ENCODE measurements at places on chromosomes 7 and 10.

DNA sequence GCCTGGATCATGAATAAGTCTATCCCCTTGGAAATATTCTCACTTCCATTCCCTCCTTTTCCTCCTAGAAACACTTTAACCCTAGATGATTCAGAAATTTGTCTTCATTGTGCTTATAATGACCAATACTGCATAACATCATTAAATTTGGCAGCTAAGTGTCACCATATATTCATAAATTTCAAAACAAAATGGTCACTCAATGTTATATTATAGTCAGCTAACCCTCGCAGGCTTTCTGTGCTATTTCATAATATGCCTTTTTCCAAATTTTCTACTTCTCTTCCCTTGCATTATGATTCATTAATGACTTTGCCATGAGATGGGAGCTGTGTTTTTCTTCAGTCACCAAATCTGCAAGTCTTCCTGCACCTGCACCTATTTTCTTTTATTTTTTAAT lies 308.3 kb upstream of the AKR1E2 start:
- no peak for DNase-seq

- DNase-seq, result no peak
Observed at GRCh38 chr7:28165261-28165660, 15.3 kb downstream of the JAZF1 start.

DNA sequence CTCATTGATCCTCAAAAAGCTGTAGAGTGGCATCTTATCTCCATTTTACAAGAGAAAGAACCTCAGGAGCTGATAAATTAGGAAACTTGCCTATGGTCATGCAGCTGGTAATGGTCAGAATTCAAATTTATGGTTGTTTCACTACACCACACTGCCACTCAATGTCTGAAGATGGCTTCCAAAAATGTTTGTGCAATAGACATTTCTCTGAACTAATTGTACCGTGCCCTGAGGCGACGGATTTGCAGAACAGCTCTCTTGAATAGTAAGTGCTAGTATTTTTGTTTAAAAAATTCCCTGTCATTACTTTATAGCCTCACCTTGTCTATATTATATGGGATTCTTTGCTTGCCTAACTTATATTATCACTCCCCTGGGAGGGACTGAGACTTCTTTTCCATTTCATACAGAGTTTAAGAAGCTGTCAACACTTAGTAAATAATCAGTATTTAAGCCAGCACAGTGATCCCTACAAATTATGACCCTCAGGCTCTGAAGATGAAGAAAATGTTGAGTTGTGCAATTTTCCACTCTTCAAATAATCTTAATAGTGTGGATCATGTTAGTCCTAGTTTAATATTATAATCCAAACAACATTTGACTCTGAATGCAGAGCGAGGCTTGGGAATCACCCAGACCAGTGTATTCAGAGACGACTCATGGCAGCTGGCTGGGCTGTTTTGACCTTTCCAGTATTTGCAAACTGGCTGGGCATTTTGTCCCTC lies 346.6 kb downstream of the PTEN start:
- no peak for DNase-seq

DNA sequence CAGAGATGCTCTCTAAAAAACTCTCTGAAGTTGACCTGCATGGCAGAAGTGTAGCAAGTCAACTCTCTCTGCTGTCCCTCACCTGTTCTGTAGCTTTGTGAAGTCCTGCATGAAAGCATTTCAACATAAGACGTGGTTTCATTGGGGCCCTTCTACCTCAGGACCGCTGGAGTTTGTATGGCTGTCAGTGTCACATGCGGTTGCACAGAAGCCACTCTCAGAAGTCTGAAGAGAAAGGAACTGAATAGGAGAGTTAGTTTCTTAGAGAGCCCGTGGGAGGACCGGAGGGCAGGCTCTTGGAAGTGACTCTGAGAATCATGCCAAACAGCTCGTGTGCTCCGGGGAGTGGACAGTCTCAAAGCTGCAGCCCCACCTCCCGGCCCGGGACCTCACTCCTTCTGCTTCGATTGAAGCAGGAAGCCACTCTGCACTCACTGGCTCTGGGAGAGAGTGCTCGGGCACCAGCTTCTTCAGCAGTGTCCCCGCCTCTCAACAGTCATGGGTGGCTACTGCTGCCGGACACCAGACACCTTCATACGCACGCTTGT lies 486.7 kb downstream of the SDK1 start:
- DNase-seq, result no peak

GRCh38 chr10:5665373-5666007 lies 905 bp downstream of the ASB13 start:
- no peak for DNase-seq

DNA sequence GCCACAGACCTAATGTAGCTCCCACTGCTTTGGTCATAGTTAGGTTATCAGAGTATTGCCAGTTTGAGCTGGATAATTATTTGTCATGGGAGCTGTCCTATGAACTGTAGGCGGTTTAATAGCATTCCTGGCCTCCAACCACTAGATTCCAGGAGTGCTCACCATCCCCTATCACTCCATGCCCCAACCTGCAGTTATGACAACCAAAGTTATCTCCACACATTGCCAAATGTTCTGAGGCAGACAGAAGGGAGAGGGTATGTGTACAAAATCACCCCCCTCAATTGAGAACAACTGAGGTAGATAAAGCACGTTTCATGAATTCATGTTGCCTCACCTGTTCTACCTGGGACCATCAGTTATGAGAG lies 119.0 kb upstream of the CACUL1 start:
- DNase-seq, result no peak

GRCh38 chr10:113895018-113895417 lies 40.6 kb downstream of the NHLRC2 start:
- DNase-seq, result no peak

DNA sequence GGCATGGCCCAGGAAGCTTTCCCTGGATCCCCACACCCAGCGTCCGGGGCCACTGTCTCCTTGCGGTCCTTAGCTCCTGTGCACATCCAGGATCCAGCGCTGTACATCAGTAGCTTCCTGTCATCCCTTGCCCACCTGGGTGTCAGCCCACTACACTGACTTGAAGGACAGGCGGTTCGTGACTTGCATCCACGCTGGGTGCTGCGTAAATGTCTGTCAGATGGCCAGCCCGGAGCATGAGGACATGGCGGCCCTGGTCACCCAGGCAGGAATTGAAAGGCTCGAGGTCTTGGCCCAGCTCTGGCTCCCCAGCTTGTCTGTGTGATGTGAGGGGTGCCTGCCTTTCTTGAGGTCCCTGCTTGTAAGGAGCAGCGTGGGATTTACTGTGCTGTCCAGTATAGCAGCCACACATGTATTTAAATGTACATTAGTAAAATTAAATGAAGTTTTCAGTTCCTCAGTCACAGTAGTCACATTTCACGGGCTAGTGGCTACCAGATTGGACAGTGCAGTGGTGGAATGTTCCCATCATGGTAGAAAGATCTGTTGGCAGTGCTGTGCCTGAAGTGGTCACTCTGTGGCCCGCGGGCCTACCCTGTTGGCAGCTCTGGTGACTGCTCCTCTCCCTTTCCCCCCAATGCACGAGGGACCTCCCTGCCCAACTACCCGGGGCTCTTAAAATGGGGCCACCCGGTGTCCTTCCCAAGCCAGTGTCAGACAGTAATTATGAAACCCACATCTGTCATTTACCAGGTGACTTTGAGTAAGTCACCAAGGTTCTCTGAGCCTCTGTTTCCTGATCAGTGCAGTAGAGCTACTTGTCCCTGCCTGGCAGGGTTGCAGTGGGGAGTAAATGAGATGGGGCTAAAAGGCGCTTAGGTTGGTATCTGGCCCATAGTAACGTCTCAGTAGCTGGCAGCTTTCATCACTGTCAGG lies 97.8 kb upstream of the PPIF start:
- DNase-seq, result no peak

GRCh38 chr7:34750636-34751035 lies 92.6 kb downstream of the NPSR1 start:
- no peak for DNase-seq

DNA sequence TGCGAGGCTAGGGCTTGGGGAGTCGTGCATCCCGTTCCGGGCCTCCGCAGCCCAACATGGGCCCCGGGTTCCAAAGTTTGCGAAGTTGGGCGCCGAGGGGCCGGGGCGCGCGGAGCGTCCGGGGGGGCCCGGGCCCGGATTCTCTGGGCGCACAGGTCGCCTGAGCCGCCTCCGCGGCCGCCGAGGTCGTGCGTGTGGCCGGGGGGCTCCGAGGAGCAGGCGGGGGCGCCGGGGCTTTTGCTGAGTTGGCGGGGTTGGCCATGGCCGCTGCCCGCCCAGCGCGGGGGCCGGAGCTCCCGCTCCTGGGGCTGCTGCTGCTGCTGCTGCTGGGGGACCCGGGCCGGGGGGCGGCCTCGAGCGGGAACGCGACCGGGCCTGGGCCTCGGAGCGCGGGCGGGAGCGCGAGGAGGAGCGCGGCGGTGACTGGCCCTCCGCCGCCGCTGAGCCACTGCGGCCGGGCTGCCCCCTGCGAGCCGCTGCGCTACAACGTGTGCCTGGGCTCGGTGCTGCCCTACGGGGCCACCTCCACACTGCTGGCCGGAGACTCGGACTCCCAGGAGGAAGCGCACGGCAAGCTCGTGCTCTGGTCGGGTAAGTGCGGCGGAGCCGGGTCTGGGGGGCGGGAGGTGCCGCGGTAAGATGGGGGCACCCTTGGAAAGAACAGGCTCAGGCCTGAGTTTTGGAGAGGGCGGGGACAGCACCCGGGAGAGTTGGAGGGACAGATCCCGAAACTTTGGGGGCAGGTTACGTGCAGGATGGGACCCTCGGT lies 643 bp downstream of the SMO start:
- no peak for DNase-seq
